Caki2 (cell line): ENCODE measurements at places on chromosomes 4 and X. TPM values are rescaled to one million over a fixed set of nuclear protein-coding genes. Genes with fewer than 3 reads are reported as not detected.
A peak's percentile ranks its signal among the peaks of the same experiment; 100 is the strongest.

DNA sequence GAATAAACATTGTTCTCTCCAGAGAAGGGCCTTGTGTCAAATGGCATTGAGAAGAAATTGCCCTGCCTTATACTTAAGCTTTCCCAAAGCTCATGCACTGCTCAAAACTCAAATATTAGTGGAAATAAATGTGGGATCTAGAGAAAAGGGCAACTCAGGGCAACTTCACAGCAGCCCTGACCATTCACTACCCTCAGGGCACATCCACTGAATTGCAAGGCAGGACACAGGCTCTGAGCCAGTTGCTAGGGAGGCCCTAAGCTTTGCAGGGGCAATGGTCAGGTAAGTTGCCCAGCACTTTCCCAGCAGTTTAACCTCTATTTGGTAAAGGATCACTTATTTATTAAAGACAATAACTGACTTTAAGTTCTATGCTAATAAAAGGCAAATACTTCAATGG is 255.3 kb upstream of the TEX13A start:
- DNase-seq, result no peak

GRCh38 chrX:97096385-97096784 is 212.7 kb downstream of the RPA4 start:
- DNase-seq, result no peak

GRCh38 chr4:38185406-38186144 is 225.4 kb downstream of the PTTG2 start:
- no peak for DNase-seq

SLC6A8 gene
- 1.7 and 2.1 TPM in 2 replicates for total RNA-seq

DNA sequence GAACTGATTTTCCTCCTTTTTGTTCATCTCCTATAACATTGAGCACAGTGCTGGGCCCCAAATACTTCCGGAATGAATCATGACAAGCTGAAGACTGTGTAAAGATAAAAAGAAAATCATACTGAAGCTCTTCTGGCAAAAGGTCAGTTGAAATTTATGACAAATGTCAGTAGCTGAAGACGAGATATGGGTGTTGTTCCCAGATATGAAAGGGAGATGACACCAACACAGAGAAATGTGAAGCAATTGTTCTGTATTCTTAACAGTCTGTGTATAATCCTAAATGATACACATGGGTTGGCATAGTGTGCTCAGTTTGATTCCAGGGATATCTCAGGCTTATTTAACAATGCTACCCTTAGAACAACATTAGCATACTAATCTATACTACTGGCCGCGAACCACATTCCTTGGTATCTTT is 170.5 kb upstream of the PITX2 start:
- DNase-seq, result no peak

DNA sequence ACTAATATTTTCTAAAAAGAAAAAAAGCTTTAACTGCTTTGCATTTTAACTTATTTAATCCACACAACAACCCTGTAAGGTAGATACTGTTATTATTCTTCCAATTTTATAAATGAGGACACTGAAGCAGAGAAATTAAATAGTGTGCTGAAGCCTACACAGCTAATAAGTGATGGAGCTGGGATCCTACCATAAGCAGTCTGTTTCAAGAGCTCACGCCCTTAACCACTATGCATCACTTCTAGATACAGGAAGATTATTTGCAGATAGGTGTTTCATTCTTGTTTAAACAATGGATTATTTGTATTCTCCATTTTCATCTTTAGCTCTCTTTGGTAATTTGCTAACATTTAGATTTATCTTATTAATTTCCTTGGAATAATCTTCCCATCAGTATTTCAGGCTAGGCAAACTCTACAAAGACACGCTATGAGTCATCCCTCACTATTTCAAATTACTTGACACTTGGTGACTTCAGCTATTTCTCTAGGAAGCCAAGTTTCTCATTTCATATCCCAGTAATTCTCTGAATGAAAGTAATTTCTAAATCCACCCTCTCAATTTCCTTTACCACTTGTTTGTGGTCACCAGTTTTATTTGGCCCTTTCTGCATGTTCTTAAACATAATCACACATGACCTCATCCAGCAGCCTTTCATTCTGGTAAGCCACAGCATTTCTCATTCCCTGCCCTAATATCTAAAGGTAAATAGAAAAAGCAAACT is 67.3 kb downstream of the ASB9 start:
- DNase-seq, result peak; percentile 3

DNA sequence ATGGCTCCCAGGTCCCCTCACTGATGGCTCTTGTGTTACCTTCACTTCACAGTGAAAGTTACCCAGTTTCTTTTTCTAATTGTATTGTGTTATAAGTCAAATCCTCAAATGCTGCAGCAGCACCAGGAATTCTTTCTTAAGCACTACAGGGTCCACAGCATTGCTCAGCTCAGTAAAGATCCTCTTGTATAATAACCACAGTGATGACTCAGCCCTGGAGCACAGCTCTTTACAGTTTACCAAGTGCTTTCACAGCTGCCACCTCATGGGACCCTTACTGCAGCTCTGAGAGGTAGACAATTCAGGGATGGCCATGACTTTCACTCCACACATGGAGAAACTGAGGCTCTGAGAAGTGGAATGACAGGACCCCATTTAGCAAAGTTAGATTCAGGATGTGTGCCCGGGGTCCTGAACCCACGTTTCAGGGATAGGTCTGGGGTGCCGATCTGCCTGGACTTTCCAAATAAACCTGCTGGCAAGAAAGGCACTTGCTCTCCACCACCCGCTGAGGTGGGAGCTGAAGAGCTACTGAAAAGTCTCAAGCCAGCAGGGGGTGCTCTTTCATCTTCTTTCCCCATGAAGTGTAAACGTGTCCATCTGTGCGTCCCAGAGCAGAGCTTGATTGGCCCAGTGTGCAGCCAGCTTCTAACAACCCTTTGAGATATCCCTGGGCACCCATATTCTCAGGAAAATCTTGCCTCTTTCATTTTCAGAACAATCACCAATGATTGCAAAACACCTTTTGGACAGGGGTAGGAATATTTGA is 35.7 kb upstream of the GABRQ start:
- no peak for DNase-seq

DNA sequence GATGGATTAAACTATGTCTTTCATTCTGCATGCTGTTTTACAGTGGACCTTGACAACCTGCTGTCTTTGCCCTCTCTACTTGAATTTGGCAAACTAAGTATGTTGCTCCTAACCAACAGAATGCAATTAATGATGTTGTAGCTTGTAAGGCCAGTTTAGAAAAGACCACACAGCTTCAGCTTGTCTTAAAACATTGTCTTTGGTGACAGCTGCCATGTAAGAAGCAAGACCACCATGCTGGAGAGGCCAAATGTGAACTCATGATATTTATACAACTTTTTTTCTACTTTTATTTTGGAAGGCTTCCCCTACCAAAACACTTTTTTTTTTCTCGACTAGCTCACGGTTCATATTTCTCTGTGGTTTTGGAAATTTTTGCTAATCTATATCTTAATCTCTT is 278.0 kb upstream of the GNPDA2 start:
- no peak for DNase-seq

- no peak for DNase-seq
Measured at GRCh38 chr4:107855723-107856122, 31.0 kb downstream of the SGMS2 start.

TMPRSS11F gene
- not detected in 2 replicates for total RNA-seq

KLKB1 gene
- total RNA-seq, result not detected in 2 replicates

SMAD1 gene
- total RNA-seq, result 19.2 and 21.5 TPM in 2 replicates

- no peak for DNase-seq
Measured at GRCh38 chrX:38206542-38206941, 14.1 kb downstream of the SRPX start.

DNA sequence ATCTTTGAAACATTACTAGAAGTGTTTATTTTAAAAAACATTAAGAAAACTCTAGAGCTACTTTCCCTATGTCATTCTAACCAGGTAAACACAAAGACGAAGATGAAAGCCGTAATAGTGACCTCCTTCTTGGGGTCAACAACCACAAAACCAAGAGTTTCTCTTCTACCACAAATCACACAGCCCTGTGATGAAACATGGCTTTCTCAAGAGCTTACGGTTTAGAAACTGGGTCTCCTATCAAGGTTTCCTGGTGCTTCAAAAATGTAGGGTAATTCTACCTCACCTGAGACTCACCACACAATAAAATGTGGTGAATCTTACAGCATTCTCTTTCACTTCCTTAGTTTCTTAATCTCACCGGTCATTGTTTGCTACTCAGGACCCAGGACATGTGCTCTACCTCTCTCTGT is 50.9 kb downstream of the CORIN start:
- no peak for DNase-seq

BEX3 gene
- 289 and 328 TPM in 2 replicates for total RNA-seq

DNA sequence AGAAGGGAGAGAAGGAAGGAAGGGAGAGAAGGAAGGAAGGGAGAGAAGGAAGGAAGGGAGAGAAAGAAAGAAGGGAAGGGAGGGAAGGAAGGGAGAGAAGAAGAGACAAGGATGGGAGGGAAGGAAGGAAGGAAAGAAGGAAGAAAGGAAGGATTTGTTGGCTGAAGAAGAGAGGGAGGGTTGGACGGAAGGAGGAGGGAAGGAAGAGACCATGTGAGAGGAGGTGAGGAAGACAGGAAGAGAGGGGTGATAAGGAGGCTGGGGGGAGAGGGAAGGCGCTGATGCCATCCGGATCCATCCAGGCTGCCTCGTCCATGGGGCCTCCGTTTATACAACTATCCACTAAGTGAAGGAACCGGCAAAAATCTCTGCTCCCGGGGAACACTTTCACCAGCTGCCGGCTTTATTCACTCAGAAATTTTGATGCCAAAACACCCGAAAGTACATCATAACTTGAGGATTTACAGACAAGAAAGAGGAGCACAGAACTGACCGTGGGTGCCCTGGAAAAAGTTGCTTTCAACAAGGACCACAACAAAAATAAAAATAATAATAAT is 14.9 kb downstream of the DHRSX start:
- no peak for DNase-seq

- DNase-seq, result no peak
Measured at GRCh38 chr4:152169683-152170082, 366.2 kb downstream of the FBXW7 start.

PAK3 gene
- not detected in 2 replicates for total RNA-seq

SLC4A4 gene
- 18.0 and 22.1 TPM in 2 replicates for total RNA-seq

DNA sequence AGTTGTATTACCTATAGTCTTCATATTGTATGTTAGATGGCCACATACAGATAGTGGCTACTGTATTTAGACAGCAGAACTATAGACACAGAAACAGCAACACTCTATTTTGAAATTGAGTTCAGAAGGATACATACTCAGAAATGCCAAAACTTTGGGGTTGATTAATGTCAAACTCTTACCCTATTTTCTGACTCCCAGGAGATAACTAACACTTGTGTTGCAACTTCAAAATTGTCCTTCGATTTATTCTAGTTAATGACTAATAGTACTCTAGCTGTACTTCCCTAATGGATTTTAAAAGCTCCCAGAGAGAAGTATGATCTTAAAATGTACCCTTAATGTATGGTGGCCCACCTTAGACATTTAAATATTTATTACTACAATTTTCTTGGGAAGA is 229.9 kb upstream of the UGT8 start:
- DNase-seq, result no peak

DNA sequence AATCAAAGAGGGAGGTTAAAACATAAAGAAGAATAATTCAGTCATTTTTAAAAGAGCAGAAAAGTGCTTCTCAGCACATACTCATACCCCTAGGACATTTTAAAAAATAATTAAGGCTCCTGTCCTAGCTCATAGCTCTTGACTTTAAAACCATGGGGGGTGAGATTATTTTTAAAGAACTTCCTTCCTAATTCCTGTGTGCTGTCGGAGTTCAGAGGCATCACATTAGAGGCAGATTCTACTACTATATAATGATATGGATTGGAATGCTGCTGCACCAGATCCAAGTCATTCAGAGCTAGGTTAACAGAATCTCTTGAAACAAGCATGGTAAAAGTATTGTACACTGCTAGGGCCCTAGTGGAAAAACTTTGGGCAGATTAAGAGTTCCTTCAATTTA is 456.5 kb upstream of the ADGRL3 start:
- DNase-seq, result no peak
